ENCODE measurements at places on chromosomes 11 and 22.
A peak's percentile ranks its signal among the peaks of the same experiment; 100 is the strongest.

GRCh38 chr11:5767056-5767455, 13.0 kb downstream of the OR52N4 start:
- DNase-seq, result no peak

DNA sequence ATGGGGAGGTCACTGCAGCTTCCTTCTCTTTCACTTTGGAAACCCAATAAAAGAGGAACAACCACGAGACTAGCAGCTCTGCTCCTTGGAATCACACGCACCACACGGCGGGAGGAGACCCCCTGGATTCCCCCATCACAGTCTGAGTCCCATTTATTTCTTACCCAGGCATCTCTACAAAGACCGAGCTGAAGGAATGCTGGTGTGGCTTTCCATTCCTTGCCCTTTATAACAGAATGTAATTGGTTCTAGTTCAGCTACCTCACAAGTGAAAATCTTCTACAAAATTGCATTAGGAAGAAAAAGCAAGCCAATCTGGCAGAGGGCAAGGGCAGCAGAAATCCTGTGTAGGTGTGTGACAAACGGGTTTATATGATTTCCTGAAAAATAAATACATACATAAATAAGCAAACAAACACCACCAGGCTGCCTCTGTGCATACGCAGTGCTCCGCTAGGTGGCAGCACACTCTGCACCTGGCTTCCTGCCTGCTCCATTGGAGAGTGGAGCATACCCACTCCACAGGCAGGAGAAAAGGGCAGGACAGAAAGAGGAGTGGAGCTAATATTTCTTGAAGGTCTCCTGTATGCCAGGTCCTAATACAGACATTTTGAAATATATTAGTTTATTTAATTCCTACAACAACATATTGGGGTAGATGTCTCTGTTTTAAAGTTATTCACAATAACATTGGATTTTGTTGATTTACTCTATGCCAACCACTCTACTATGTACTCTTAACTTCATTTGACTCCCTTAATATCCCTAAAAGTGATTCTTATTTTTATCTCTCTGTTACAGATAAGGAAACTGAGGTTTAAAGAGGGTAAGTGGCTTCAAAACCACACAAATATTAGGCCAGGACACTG, 673.1 kb downstream of the KCNA4 start:
- peak; percentile 64 for DNase-seq

GRCh38 chr22:24067587-24068376, 56.7 kb downstream of the CABIN1 start:
- DNase-seq, result peak; percentile 28

DNA sequence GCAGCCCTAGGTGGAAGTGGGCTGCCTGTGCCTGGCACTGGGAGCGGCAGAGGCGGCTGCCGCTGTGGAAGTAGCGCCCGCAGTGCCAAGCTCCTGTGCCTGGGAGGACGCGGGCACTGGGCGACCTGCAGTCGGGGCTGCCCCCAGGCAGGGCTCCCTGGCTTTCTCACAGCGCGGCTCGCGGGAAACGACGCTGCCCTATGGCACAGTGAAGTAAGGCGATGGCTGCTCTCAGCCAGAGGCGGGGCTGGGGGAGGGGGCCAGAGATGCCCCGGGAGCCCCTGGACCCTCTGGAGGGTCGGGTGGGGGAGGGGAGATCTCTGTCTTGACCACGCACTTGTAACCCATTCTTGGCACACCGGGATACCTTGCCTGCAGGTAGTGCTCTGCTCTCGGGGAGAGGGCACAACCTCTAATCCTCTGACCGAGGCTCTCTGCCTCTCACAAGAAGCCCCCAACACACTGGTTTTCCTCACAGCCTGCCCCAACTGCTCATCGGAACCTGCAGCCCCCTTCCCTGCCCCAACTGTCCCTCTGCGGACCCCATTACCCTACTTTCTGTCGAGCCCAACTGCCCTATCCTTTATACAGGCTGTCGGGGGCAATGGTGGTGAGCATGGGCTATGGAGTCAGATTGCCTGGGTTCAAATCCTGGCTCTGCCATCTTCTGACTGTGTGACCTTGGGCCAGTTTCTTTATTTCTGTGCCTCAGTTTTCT, 32.2 kb upstream of the TRIM29 start:
- DNase-seq, result no peak

GRCh38 chr11:131038597-131038996, 122.3 kb upstream of the SNX19 start:
- DNase-seq, result no peak

- no peak for DNase-seq
Observed at GRCh38 chr11:122076512-122077120, 39.4 kb downstream of the BLID start.

- DNase-seq, result peak; percentile 61
Observed at GRCh38 chr11:69310934-69311766, 17.2 kb downstream of the MYEOV start.

DNA sequence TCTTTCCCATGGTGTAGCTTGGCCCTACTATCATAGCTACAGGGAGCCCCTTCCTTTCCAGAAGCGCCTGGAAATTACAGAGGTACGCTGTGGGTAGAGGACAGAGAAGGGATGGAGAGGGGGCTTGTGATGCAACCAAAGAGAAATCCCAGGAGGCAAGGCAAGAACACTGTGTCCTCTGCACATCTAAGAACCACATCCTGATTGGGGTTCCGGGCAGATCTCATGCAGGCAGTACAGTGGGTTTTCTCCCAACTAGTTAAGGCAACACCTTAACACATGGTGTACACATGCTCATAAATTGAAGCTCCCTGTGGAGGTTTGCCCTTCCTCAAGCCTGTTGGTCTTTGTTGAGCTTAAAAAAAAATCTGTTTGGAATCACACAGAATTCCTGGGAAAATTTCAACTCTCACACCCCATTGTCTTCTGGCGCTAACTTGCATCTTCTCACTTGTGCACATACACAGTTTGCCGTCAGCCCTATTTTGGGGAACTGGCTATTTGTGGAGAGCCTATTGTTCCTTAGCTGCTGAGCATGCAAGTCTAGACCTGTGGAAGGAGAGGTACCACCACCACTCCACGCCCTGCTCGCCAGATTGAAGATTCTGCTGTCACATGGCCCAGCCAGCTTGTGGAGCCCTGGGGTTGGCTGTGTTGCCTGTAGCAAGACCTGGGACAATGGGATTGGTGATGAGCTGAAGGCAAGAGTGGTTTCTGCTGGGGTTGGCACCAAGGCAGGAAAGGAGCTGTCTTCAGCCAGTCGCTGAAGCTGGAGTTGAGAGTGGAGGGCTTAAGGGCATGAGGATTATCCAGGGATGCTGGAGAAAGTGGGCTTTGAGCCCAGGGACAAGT, 52.4 kb downstream of the ALX4 start:
- no peak for DNase-seq

GRCh38 chr22:39947220-39948216, 12.7 kb upstream of the TMA7B start:
- DNase-seq, result peak; percentile 52

- no peak for DNase-seq
Observed at GRCh38 chr11:8720352-8720751, 37.8 kb downstream of the RPL27A start.

- DNase-seq, result peak; percentile 40
Observed at GRCh38 chr22:44550711-44551491, 52.9 kb upstream of the RTL6 start.

GRCh38 chr11:23127706-23128105, 267.4 kb upstream of the CCDC179 start:
- DNase-seq, result no peak

DNA sequence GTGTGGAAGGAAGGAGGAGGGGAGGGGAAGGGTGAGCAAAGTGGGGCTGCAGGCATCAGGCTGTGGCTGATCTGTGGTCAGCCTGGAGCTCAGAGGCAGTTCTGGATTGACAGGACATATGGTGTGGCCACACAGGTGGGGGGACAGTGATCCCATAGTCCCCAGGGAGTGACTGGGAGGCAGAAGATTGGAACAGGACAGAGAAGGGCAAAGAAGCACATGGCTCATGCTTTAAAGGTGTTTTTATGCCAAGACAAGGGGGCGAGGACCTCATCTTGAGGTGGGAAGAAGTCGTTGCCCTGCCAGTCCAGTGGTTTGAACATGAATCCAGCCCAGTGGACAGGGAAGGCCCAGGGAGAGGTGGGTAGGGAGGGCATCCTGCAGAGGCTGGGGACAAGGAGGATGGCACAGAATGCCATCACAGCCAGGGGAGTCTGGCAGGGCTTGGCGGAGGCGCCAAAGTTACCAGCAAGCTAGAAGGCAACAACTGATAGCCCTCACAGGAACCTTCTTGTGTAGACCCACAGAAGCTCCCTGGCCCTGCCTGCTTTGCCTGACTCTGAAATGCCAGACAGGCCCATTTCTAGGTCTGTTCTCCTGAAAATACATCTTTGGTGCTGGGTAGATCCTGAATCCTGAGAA, 3.1 kb downstream of the BET1L start:
- DNase-seq, result peak; percentile 52

DNA sequence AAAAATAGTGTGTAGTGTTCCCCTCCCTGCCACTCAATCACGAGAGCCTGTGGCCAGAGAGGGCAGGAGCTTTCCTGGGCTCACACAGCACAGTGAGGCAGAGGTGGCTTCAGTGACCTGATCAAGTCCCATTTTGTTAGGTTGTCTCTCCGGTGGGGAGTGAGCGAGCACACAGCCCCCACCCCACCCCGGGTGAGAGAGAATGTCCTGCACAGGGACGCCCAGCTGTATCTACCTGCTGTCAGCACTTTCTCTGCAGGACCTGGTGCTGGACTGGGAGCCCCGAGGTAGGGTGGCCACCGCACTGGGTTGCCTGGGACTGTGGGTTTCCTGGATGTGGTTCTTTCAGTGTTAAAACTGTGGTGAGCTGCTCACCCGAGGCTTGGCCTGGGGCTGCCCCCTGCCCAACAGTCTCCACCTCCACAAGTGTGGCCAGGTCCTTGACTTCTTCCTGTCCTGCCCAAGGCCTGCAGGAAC, 6.1 kb downstream of the CAPN5 start:
- DNase-seq, result peak; percentile 56

- no peak for DNase-seq
Observed at GRCh38 chr11:24511511-24511910, 14.7 kb downstream of the LUZP2 start.

- DNase-seq, result no peak
Observed at GRCh38 chr11:5369789-5370188, 13.8 kb upstream of the OR51M1 start.

DNA sequence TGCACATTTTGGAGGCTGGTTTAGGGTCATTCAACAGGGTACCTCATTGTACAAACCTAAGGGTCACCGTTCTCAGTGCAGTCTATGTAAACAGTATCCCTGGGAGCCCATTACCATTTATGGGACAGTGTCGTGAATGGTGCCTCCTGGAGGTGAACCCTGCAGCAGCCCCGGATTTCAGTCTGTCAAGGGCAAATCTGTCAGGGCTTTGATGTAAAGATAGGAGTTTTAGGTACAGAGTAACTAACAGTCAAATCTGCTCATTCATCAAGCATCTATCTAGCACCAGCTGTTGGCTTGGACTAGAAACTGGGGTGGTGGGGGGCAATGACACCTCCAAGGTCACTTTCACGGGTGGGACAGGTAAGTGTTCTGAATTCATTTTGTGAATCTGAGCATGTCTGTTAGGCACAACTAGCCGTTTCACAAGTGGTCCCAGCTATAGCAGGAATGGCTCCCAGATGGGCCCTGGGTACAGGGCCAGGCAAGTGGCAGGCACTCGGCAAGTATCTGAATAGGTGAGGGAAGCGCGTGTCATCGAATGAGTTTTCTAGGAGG, 63.6 kb downstream of the PARVG start:
- DNase-seq, result no peak

- DNase-seq, result no peak
Observed at GRCh38 chr11:827897-828192, at the start of gene CRACR2B. CRACR2B (plus strand) TSS chr11:827919; CDS start chr11:828608, 689 bp downstream.

GRCh38 chr22:43100225-43100624, 10.3 kb upstream of the BIK start:
- DNase-seq, result no peak

GRCh38 chr11:126391286-126391954, 35.9 kb downstream of the ST3GAL4 start:
- no peak for DNase-seq

DNA sequence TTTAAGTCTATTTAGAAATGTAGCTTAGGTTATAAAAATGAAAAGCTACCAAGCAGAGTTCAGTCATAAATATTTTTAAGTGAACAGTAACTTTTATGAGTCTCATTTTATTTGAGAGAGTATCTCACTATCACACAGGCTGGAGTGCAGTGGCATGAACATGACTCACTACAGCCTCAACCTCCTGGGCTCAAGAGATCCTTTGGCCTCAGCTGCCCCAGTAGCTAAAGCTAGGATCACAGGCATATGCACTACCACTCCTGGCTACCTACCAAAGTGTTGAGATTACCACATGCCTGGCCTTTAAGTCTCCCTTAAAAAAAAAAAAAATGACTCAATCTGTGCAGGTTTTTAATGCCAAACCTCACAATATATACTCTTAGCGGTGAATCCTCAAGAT, 34.7 kb upstream of the CLNS1A start:
- DNase-seq, result no peak

DNA sequence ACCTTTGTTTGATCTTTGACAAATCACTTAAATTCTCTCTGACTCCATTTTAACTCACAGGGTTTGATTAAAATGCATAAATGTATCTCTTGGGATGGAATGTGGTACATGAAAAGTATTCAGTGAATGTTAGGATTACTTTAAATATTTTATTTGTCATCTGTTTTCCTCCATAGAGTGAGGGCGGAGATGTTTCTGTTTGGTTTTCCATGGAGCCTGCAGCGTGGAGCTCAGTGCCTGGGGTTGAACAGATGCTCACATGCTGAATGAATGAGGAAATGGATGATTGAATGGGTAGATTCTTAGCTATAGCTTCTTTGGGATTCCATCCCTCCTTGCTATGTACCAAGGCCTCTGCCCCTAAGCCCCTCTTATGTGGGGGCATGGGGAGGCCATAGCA, 10.0 kb downstream of the TSPAN18 start:
- DNase-seq, result no peak

DNA sequence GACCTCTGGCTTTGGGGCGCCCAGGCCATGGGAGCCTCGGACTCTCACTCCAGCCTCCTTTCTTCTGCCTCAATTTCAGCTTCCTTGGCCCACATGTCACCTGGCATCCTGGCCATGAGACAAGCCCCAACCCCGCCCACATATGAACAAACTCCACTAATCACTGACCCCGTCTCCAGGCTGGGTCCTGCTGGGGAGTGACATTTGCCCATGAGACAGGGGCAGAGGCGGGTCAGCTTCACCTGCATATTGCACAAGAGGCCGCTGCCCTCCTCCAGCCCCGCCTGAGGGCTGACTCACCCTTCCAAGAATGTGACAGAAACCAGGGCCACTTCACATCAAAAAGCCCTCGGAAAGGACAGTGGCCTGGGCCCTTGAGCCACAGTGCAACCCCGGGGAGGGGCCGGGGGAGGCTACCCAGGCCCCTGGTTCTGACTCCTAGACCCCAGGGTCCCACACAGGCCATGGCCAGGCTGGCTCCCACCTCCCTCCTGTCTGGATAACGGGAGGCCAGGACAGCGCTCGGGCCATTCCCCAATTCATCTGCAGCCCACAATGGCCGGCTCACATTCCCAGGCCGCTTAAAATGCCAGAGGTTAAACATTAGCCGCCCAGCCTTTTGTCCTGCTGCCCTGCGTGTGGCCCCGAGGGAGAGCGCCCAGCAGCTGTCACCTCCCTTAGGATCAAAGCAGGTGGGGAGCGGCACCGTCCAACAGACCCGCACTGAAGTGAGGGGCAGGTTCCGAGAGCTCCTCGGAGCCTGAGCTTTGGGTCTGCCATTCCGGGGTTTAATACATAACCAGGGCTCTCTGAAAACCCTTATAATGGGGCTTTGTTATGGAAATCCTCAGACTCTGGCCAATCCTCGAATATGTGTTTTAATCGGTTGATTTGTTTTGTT, 42.3 kb downstream of the TRMU start:
- no peak for DNase-seq
